T1000 (cell line): ENCODE measurements at places on chromosomes 6 and 20.
A peak's percentile ranks its signal among the peaks of the same experiment; 100 is the strongest.

DNA sequence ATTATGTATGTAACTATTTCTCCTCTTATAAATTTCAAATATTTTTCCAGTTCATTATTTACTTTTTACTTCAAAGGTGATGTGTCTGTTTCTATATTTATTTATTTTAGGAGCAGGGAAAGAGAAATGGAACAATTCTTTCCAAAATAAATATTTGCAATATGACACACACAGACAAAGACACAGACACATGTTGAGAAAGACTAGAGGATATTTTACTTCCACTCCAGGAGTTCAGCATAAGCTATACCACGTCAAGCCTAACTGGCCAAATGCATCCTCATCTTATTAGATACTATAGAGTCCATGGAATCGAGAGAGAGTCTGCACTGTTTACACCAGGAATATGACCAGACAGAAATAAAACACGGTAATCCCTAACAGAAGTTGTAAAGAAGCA is 13.3 kb downstream of the RALGAPA2 start:
- no peak for DNase-seq

- DNase-seq = no peak
Measured at GRCh38 chr6:99560668-99561067, 7.8 kb downstream of the CCNC start.

GRCh38 chr6:87277123-87277522 is 45.3 kb upstream of the SMIM8 start:
- no peak for DNase-seq

DNA sequence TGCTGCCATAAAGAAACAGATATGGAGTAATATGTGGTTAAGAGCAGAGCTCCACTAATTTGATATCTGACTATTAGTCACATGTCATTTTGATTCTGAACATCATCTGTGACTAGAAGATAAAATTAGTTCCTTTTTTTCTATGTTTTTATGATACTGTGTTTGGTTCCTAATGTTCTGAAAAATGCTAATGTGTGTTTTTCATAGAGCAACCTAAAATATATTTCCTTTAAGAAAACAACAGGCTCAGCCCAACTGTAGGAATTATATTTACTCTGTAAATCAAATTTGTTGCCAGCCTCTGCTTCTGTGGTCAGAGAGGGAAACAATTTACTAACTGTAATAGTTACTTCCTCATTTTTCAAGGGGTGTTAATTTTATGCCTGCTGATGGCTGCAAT is 33.3 kb upstream of the TXLNB start:
- DNase-seq = no peak

GRCh38 chr6:106511288-106512047 is 117.8 kb downstream of the RTN4IP1 start:
- peak; percentile 32 for DNase-seq

DNA sequence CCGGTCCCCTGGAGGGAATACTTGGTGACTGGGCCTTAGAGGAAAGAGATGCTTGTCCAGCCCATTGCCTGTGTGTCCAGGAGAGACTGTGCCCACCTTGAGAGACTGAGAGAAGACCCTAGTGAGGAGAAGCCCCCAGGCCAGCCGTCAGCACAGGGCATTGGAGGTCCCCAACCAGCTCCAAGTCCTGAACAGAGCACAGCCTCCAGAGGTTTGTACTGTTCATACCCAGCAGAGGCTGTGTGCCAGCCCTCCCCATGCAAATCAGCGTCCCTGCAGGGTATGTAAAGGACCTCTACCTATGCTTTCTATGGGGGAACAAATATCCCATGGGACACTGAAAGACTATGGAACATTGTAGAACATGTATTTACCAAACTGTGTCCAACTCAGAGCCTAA is 8.4 kb downstream of the HLA-E start:
- no peak for DNase-seq

DNA sequence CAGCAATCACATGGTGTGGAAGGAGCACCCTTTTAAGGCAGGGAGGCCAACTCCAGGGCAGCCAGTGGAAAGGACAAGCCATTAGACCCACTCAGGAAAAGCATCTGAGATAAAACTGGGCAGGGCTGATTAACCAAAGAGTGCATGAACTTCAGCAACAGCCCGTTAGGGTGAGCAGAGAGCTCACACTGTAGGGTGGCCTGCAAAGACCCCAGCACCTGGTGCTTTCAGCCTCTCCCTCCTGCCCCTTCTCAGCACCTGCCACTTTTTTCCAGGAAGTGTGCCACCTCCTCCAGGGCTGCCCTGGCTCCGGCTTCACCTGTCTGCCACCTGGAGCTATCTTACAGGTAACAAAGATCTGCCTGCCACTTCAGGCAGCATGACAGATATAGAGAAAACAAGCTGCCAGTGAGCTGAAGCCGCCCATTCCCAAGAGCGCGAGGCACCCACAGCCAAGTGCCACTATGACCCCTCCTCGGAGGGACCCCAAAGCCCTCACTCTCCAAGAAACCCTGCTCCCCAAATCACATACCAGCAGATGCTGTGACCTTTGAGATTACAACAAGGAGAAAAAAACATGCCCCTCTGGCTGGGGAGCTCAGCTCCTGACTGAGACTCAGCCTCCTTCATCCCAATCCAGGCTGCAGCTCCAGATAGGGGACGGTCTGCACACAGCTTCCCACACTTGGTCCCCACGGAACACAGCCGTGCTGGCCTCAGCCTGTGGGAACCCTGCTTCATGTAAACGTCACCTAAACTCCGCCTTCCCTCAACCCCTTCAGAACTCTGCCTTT is 71.2 kb downstream of the ABHD12 start:
- no peak for DNase-seq

- DNase-seq = no peak
Measured at GRCh38 chr20:48783533-48784272, 44.1 kb downstream of the PREX1 start.

GRCh38 chr6:31498748-31499147 is 803 bp downstream of the MICB start:
- no peak for DNase-seq

DNA sequence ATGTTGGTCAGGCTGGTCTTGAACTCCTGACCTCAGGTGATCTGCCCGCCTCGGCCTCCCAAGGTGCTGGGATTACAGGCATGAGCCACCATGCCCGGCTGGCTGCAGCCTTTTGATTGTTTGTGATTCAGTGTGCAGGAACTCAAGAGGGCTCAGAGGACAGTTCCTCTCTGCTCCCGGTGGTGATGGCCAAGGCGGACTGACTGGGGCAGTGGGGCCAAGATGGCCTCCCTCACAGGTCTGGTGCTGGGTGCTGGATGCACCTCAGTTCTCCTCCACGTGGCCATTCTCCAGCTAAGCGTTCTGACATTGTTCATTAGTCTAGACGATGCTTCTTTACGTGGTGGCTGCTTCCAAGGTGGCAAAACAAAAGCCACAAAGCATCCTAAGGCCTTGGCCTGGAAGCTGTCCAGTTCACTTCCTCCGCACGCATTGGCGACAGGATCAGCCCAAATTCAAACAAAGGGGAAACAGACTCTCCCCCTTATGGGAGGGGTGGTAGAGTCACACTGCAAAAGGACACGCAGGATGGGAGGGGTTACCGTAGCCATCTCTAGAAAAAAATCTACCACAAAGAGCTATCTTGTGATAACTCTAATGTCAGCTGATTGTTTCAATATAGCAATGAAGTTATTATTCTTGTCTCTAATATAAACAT is 146.9 kb downstream of the FOXC1 start:
- DNase-seq = no peak

DNA sequence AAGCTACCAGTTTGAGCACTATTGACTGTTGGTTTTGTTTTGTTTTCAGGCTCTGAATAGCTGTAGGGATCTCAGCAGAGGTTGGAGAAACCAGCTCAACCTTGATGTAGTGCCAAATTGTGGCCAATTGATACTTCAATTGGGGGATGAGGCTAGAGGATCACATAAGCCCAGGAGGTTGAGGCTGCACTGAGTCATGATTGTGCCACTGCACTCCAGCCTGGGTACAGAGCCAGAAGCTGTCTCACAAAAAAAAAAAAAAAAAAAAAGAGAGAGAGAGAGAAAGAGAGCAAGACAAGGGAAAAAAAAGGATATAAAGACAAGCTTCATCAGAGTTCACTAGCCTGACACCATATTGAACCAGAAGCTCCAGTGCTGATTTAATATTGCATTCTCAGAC is 702.1 kb downstream of the FRK start:
- no peak for DNase-seq

GRCh38 chr6:132675002-132675401 is 16.0 kb upstream of the TAAR1 start:
- no peak for DNase-seq

- DNase-seq = no peak
Measured at GRCh38 chr20:62707921-62708521, 615 bp upstream of the NTSR1 start.

GRCh38 chr6:5536644-5537043 is 275.3 kb downstream of the FARS2 start:
- DNase-seq = no peak

DNA sequence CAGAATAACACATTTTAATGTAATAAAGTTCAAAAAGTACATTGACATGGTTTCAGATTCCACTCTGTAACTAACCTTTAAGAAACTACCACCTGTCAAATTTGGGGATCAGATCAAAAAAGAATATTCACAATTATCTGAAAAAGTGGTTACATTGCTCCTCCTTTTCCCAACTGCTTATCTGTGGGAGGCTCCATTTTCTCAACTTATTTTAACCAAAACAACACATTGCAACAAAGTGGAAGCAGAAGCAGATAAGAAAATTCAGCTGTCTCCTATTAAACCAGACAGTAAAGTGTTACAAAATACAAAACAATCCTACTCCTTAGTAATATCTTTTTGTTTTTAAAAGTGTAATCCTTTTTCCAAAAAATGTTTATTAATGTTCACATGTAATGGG is 61.4 kb downstream of the PDSS2 start:
- DNase-seq = no peak
